ENCODE measurements at places on chromosomes 2 and 18.

GRCh38 chr2:71756280-71756906 lies 303.0 kb downstream of the DYSF start:
- no peak for DNase-seq

DNA sequence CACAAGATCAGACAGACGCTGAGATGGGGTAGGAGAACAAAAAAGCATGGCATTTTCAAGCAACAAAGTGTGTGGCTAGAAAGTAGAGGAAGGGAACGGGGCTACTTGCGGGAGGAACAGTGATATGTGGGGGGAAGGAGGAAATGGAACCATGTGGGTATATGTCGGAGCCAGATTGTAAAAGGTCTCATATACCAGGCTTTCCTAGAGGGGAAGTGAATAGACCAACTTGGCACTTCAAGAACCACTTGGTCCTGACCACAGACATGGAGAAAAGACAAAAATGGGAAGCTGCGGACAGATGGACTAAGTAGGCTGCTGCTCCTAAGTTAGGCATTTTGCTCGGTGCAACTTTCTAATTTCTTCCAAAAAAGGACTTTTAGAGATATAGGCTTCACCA lies 196.0 kb downstream of the DCC start:
- no peak for DNase-seq

- DNase-seq: no peak
Observed at GRCh38 chr2:14255135-14255820, 377.2 kb upstream of the LRATD1 start.

DNA sequence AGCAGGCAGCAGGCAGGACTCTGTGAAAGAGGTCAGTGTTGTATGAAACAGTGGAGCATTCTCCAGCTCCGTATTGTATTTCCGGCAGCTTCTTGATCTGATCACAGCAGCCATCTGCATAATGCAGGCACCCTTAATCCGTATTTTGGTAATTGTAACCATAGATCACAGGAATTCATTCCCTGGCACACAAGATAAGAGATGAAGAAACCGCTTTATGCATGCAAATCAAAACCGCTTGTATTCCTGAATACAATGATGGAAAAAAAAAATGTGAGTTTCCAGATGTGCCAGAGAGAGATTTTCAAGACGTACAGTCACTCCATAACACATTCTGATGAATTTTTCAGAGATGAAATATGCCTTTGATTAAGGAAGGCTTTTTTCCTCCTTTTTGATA lies 221.3 kb downstream of the ACKR3 start:
- DNase-seq: no peak

DNA sequence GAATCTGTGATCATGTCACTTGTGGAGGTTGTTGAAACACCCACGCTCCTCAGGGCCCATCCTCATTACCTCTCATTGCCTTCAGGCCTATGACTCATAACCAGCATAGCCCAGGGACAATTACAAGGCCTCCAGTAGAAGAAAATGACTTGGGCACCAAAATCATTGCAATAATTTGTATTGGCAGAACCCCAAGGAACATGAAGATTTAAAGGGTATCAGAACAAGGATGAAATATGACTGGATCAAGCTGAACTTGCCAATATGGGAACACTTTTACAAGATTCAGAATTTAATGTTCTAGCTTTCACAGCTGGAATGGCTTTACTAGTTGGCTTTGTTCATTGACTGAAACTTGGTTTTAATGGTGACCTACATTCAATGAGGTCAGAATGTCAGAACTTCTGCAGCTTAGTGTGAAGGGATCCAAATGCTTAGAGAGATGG lies 156.4 kb downstream of the COPS8 start:
- no peak for DNase-seq

- DNase-seq: no peak
Observed at GRCh38 chr2:150630587-150631235, 143.2 kb upstream of the RND3 start.

DNA sequence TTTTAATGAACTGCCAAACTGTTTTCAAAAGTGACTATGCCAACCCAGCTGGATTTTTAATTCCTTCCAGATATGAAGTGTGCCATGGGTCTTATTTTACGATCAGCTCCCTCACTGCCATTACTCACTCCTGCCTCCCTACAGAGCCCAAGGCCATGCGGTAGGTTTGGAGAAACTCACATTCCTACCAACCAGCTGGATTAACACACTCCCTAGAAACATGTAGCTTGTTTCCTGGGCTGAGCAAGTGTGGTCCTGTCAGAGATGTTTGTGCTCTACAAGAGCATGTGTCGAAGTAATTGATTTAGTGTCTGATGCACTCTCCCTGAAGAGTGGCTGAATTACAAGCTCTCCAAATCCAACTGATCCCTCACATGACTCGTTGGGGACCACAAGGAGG lies 82.5 kb downstream of the SPP2 start:
- DNase-seq: no peak

DNA sequence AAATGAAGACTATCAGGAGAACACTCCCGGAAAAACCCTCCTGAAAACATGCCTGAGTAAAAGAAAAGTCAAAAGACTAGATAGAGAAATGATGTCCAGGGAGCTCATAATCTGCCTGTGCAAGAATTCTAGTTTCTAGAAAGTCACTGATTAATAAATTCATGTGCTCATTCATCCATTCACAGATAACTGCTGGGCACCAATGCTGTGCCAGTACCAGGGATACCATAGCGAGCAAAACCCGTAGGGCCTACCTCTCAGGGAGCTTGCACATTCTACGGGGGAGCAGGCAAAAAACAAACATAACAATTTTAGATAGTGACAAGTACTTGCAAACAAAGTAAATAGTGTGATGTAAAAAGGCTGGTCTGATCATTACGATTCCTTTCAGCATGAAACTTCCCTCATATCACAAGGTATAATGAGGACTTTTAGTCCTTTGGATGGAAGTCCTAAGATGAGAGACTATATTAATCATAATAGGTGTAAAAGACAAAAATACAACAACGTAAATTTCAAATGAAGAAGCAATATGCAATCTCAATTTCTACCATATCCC lies 289.9 kb downstream of the AFF3 start:
- DNase-seq: no peak

DNA sequence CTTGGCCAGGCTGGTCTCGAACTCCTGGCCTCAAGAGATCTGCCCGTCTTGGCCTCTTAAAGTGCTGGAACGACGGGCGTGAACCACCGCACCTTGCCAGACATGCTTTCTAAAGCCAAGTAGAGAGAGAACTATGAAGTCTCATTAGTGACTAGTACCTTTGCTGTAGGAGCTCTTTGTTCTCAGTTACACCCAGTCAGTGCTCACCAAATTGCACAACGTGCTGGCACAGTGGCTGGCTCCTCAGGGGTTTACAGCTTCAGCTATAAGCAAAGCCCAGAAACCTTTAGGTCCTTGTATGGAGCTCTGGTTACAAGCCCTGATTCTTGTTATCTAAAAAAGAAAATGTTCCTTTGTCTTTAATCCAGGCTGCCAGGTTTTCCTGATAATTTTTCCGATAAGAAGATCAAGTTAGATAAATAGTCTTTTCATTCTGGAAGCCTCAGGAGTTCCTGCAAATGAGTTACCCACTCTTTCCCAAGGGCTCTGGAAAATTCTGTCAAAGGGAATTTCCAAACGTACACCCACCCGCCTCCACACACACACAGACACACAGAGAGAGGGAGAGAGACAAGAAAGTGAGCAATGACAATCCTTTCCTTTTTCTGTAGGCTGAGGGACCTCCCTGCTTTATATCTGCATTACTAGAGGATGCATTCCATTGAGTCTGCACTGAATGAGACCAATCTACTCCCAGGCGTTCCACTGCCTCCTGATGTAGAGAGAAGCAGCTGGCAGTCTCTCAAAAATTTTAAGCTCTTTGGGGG lies 100.2 kb upstream of the CSRNP3 start:
- DNase-seq: no peak
